NCI-H446 (cell line): ENCODE measurements at places on chromosomes 1 and 21.

GRCh38 chr1:104182251-104182650 is 432.6 kb downstream of the AMY1C start:
- DNase-seq: no peak

DNA sequence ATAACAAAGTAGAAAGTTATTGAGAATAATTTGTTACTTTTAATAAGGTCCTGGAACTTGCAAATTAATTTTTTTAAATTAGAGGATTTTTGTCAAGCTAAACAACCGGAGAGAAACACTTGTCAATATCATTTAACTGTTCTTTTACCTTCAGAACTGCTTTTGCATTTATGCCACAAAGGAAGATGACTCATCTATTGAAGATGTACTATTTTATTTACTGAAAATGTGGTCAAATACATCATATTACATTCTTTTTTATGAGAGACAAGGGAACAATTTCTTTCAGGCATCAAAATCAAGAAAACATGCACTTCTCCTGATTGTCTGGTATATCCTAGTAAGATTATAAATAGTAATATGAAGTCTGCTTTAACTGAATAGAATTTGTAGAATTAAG is 558.2 kb upstream of the PRMT6 start:
- DNase-seq: no peak

DNA sequence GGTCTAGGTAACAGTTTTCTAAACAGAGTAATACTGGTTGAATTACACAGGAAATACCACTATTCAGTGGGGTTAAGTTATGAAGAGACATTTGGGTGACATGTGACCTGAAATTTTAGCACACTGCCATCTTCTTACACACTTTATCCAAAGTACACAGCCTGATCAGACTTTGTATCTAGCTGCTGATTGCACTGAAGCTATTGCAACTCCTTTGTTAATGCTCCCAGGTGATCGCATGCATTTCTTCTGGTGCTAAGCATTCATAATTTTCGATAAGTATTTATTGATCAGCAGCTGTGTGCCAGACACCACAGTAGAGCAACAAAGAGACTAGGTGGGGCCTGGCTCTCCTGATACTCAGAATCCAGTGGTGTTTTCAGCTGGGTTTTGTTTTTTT is 52.4 kb downstream of the AK4 start:
- DNase-seq: no peak

GRCh38 chr1:2112280-2112701 is 62.1 kb downstream of the PRKCZ start:
- no peak for DNase-seq

- DNase-seq: no peak
Measured at GRCh38 chr1:33039840-33040239, 3.2 kb upstream of the AK2 start.
